Right renal pelvis (tissue), 4 donors: ENCODE measurements at places on chromosomes 4 and X.

- no peak for DNase-seq
Measured at GRCh38 chrX:3520982-3521381, 174.5 kb upstream of the MXRA5 start.

DNA sequence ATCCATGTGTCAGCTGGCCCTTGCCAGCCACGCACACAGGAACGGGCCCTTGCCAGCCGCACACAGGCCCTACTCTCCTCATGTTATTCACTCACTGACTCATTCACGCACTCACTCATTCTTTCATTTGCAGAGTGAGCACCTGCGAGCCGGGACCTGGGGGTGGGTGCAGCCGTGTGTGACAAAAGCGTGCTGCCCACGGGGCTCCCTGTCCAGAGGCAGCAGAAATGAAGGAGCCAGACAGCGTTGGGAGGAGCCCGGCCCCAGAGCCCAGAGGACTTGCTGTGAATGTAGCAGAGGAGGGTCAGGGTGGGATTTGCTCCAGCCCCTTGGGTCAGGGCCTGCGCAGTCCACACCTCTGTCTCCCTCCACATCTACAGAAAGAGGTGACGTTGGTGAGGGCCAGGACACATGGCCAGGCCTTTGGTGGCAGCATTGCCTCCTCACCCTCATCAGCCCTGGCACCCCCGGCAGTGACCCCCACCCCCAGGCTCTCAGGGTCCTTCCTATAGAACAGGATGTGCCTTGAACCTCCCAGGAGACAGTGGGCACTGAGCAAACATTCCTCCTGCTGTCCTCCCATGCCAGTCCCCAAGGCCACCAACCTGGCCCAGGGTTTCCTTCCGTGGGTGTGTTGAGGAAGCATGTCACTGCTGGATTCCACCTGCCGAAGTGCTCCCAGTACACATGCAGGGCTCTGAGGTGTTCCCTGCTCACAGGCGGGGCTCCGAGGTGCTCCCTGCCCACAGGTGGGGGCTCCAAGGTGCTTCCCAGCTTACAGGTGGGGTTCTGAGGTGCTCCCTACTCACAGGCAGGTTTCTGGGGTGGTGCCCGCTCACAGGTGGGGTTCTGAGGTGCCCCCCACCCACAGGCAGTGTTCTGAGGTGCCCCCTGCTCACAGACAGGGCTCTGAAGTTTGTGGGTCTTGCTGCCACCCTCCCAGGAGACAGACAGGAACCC, 105.7 kb downstream of the HMX1 start:
- DNase-seq = no peak

GRCh38 chrX:40097141-40097503, 636 bp downstream of the BCOR start:
- DNase-seq = no peak

DNA sequence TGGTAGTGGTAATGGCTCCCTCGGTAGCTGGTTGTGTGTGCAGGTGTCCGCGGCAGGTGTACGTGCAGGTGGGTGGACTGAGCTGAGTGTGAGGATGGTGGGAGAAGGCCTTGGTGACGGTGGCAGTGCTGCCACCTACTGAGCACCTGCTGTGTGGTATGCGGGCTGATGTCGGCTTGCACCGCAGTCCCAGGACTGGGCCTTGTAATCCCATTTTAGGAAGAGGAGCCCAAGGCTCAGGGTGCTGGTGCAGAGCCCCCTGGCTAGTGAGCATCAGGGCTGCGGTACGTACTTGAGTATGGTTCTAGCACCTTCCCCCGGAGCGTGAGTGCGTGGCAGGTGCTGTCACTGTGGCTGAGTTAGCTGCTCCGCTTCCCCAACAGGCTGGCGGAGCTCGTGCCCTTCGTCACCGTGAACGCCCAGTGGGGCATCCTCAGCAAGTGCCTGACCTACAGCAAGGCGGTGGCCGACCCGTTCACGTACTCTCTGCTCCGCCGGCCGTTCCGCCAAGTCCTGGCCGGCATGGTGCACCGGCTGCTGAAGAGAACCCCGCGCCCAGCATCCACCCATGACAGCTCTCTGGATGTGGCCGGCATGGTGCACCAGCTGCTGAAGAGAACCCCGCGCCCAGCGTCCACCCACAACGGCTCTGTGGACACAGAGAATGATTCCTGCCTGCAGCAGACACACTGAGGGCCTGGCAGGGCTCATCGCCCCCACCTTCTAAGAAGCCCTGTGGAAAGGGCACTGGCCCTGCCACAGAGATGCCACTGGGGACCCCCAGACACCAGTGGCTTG, 5.7 kb upstream of the CPZ start:
- no peak for DNase-seq

DNA sequence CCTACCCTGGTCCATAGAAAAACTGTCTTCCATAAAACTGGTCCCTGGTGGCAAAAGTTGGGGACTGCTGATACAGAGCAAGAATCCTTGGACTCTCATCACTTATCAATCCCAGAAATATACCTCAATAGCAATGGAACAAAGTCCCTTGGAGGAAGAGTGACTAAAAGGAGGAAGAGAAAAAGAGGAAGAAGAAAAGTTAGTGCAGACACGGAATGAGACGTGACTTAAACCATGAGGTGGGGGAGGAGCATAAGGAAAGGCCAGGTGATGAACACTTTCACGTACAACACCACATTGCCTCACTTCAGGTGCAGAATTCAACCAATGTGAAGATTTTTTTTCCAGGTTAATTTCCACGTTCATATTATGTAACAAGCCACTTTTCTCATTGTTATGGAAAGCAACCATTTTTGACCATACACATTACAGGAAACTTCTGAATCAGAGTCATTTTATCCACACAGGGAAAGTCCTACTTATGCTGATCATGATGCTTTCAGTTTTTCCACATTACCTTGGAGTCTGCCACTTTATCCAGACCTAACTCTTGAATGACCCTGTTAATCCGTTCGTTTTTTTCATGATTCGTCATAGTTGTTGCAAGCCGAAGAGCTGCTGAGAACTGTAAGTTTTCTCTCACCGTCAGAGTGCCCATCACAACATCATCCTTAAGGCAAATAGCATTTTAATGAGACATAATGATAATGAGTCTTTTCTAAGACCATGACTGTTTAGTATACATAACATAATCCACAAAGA, 27.7 kb downstream of the ABCG2 start:
- DNase-seq = no peak

DNA sequence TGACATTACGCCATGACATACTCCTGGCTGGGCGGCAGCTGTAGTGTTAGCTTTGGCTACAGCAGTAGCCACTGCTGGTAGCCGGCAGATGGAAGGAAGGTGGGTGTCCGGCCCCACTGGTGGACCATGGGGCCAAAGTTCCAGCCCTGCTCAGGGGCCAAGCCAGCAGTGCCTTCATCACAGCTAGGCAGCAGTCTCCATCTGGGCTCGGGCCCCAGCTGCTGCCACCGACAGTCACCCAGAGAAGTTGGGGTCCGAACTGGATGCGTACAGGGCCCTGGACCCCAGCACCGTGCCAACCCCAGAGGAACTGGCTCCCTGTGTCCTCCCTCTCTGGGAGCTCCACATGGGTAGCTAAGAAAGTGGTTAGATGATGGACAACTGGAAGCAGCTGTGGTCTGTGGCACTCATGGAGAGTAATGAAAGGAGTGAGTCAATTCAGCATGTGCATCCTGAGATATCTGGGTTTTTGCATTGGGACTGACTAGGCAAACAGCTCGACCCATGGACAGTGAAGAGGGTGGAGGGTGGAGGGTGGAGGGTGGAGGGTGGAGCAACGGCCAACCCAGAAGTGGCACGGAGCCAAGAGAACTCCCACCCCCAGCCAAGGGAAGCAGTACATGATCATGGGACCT, 366.6 kb upstream of the GRIA3 start:
- DNase-seq = no peak

DNA sequence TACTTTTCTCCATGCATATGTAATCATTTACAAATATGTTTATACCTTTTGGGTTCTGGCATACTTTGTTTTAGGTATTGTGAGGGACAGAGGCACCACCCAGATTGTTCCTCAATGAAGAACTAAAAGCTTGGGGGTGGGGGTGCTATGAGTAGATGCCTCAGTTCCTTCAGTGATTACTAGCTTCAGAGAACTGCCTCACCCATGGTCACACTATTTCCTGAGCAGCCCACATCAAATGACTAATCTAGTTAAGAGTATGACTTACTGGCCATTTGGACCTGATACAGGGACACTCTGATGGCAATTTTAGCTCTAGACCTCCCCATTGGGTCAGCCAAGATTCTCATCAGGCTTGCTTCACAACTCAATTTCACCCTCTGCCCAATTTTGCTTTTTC, 22.2 kb upstream of the CXXC4 start:
- no peak for DNase-seq

DNA sequence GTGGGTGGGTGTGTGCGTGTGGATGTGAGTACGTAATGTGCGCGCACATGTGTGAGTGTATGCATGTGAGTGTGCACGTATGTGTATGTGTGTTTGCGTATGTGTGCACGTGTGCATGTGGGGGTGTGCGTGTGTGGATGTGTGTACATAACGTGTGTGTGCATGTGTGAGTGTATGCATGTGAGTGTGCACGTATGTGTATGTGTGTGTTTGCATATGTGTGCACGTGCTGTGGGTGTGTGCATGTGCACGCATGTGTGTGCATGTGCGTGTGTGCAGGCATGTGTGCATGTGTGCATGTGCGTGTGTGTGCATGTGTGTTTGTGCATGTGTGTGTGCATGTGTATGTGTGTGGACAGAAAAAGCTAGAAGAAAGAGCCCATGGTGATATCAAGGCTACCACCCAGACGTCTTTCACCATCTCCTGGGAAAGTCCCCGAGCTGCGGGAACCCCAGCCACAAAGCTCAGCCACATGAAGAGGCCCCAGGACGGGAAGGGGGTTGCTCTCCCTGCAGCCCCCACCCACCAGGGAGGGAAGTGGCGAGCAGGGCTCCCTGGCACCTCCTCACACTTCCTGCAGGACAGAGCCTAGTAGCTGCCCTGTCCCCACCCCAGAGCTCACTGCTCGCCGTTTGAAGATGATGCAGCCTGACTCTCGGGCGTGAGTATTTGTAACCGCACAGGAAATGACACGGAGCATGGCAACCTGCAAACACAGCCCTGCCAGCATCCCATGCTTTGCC, 108.3 kb downstream of the DCTD start:
- DNase-seq = no peak

DNA sequence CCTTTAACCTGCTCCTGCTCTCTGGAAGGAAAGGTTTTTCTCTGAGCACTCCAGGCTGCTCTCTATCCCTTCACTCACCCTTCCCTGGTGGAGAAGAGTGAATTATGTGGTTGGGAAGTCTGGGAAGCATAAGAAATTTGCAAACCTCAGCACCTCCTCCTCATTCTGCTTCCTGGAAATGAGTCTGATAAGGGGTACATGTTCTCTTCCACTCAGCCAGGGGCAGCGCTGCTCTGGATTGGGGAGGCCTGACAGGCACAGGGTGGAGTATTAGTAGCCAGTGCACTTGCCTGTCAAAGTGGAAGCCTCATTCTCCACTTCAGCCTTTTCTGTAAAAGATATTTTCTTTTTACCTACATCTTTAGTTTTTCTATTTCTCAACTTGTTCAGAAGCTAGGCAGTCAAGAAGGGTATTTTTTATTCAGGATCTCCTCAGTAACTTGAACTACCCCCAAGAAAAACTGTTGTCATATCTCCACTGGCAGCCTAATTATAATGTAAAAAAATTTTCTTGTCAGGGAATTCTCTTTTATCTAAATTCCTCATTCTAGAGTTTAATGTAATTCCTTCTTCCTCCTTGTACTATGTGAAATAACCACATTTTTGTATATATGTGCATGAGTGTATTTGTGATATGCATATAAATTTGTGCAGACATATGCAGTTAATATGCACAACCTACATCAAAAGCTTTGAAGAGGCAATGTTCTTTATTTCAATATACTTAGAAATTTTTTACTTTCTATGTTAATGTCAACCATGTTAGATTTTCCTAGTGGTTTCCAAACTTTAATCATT, 15.3 kb downstream of the ADAMTS3 start:
- DNase-seq = no peak
